Stimulated activated CD4-positive, alpha-beta T cell treated with anti-CD3 and anti-CD28 coated beads, Interleukin-15, amount 100 ng/mL, for 48 hours (primary cell): ENCODE measurements at places on chromosomes 11 and 22.

GRCh38 chr11:124329787-124330478, 9.9 kb upstream of the OR8D2 start:
- DNase-seq: no peak

DNA sequence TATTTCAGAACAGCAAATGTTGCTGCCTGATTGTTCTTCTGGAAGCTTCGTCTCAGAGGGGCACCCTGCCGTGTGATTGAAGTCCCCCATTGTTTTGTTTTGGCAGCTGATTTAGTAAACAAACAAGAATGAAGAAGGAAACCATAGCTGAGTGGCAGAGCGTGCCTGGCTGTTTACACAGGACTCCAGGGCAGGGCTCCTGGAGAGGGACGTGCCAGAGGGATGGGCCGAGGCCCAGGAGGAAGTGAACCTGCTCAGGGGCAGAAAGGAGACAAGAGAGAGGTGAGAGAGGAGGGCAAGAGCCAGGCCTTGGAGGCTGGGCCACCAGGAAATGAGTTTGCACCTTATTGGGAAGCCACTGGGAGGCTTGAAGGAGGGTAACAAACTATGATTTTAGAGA, 85.5 kb upstream of the B3GAT1 start:
- no peak for DNase-seq

DNA sequence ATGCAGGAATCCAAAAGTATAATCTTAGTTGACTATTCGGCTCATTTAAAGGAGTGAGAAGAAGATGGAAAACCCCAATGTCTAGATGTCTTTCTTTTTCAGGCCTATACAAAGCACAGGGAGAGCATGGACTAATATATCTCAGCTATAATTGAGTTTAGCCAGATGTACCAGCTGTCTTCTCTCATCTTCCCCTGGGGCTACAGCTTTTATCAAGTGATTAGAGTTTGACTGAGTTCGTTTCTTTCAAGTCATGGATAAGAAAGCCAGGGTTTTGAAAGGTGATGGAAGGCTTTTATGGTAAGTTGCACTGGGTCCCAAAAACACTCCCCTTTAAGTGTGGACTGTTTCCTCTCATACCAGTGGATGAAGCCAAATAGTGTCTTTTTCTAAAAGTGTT, 1172.8 kb upstream of the TENM4 start:
- no peak for DNase-seq

DNA sequence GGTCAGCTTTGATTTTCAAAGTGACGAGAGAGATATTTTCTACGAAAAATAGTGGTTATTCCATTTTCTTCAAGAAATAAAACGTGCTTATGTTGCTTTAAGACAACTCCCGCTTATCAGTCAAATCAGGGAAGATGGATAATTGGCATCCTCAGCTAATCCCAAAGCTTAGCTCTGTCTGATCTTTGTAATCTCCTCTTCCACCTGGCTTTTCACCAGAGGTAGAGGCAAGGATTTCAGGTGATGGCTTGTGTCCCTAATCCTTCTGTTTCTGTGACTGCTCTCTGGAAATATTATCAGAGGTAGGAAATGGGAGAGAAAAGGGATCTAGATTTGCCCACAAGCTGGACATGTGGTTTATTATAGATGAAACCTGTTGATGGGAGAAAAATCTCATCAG, 78.9 kb downstream of the DBX1 start:
- DNase-seq: no peak

DNA sequence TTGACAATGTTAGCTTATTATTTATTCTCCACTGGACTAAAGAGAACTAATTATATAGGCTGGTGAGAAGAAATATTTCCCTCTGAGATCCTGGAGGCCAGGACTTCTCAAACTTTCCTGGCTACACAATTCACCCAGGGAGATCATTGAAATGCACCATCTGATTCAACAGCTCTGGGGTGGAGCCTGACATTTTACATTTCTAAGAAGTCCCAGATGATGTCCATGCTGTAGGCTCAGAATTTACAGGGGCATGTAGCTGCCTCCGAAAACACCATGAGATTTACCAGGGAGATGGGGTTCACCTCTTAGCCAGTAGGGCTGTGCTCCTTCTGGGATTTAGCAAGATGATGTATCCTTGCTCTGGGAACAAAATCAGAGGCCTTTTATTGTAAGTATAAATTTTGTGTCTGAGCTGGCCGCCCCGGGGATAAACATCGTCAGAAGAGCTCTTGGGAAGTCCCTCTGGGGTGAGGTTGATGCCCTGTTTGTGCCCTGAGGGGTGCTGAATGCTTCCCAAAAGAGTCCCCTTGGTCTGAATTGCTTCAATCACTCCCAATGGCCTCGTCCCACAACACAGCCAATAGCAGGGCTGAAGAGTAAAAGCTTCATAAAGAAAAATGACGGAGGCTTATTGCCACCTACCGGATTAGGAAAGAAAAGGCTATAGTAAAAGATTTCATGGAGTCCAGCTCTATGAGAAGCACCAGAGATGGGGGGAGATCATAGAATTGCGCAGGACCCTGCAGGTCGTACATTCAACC, 33.4 kb upstream of the API5 start:
- DNase-seq: no peak
